ENCODE measurements at places on chromosomes 7 and 10.
A peak's percentile ranks its signal among the peaks of the same experiment; 100 is the strongest.

DNA sequence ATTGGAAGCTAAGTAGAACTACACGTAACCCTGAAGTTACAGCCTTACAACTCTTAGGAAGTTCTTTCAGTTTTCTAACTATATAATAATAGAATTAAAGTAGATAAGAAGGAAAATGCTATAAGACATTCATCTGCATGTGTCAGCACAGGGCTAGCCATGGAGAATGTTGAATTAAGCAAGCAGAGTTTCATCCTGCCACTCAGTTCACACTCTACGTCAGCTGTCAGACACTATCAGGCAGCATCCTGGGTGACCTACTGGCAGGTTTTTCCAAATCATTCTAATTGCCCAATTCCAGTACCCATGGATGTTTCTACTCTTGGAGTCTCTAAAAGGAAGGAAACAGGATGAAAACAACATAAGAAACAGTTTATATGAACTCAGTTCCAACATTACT lies 45.0 kb upstream of the LRRTM3 start:
- no peak for DNase-seq

DNA sequence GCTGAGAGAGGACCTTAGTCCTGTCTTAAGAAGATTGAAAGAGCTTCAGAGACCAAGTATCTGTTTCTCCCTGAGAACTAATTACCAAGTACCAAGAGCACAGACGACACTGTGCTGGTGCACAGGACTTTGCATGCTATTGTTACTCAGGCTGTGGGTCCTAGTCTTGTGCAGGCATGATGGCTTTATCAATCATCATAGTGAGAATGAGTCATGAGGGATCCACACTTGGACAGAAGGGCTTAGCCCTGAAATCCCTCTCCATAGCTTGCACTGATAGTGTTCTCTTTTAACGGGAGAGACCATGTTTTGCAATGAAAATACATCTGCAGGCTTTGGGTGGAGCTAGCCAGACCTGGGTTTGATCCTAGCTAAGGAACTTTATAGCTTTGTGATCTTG lies 93.3 kb downstream of the SORCS3 start:
- no peak for DNase-seq

GRCh38 chr10:113997428-113997827 lies 46.2 kb upstream of the ADRB1 start:
- DNase-seq, result no peak

GRCh38 chr7:16697507-16698199 lies 51.7 kb downstream of the BZW2 start:
- DNase-seq, result no peak

DNA sequence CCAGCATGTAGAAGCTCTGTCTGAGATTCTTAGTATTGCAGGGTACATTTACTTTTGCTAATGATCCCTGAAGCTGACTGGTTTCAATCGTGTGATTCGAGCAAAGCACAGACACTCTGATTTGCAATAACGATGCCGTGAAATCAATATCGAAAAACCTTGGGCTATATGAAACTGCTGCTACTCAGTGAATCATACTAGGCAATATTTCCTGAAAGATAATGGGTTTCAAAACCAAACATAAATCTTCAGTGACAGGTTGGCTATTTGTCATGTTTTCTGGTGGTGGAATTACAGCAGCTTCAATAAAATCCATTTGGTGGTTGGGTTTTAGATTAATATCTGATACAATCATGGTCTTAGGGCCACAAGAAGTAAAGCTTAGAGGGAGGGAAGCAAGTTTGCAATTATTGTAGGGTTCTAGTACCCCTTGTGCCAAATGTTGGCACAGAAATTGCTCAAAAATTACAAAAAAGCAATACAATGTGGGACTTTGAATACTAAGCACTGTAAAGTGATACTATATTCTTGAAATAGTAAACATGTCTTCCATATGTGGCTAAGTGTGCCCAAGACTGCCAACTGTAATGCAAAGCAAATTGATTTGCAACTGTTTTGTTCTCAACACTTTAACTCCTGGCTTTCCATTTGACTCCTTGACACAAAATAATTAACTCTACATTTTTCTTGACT lies 112.4 kb upstream of the JAZF1 start:
- DNase-seq, result no peak

DNA sequence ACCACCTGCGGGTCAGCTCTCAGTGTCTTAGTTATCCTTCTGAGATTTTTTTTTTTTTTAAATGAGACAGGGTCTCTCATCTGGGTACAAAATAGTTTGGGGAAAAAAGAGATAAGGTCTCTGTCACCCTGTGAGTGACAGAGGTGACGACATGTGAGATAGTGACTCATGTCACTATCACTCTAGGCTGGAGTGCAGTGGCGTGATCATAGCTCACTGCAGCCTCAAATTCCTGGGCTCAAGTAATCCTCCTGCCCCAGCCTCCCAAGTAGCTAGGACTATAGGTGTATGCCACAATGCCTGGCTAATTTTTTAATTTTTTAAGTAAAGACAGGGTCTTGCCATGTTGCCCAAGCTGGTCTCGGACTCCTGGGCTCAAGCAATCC lies 10.4 kb downstream of the BLVRA start:
- DNase-seq, result no peak

- DNase-seq, result no peak
Observed at GRCh38 chr10:51544933-51545332, 154.5 kb downstream of the CSTF2T start.

DNA sequence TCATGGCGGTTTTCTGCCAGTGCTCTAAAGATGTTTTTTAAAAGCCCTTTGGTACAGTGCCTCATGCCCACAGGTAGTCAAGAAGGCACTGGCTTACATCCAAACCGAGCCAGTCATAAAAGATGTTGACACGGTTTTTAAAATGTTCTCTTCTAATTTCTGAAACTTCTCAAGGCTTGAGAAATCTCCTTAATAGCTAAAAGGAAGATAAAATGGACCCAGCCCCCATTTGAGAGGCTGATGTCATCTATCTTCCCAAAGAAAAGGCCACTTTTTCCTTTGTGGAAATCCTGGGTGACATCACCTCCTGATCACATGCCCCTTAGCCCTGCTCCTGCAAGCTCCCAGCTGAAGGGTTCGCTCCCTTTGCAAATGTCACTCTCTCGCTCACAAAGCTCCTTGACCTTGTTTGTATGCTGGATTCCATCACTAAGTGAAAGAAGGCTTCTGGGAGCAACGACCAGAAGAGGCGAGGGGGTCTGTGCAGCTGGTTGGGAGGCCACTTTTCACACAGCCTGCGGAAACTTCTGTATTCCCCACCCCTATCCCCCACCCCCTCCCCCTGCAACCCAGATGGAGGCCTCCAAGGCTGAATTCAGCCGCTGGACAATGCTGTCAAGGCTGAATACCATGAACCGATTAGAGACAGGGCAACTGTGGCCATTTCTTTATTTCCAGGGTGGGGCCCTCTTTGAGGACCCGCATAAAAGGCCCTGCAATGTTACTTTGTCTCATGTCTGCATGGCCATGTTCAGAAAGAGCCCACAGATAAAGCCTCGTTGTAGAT lies 122.8 kb downstream of the CUBN start:
- DNase-seq, result no peak

GRCh38 chr10:75398200-75398691 lies 3.3 kb downstream of the ZNF503 start:
- no peak for DNase-seq

- no peak for DNase-seq
Observed at GRCh38 chr10:6973899-6974298, 393.8 kb upstream of the PRKCQ start.

DNA sequence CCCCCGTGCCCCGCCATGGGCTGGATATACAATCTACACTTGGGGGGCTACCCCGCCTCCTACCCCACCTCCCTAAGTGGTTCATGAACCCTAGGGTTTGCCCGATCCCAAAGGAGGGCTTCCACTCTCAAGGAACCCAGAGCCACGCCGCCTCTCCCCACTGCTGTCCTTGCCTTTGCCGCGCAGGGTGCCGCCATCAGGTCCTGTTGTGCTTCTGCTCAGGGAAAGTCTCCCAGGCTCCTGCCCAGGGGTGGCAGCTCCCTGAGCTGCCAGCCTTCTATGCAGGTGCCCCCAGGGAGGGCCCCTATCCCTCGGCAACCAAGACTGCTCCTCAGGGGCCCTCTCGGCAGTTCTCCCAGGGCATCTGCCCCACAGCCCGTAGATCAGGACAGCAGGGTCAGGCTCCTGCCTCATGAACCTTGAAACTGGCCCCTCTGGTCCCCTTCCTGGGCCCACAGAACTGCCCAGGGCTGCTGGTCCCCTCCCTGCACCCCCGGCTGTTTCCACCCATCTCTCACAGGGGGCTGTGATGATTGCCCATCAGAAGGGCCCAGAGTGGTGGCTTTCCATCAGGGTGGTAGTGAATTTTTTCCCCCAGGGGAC lies 13.0 kb upstream of the PCBD1 start:
- no peak for DNase-seq

DNA sequence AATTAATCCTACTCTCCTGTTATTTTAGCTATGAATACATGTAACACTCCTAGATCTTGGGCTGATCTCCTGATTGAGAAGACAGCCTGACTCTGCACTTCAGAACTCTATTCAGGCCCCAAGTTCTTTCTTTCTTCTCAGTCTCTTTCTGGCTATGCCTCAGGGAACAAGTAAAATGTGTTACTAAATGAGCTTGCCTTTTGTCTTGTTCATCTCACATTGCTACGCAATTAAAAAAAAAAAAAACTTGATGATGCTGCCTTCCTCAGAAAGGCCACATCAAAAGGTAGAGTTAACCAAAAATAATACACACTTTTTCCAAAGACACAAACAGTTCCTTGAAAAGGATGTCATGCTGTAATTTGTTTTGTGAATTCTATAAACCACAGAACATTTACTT lies 258.1 kb downstream of the TWIST1 start:
- DNase-seq, result no peak

GRCh38 chr10:72889391-72889831 lies 4.1 kb upstream of the OIT3 start:
- DNase-seq, result no peak

- DNase-seq, result no peak
Observed at GRCh38 chr10:9450801-9451200, 1396.3 kb downstream of the GATA3 start.

DNA sequence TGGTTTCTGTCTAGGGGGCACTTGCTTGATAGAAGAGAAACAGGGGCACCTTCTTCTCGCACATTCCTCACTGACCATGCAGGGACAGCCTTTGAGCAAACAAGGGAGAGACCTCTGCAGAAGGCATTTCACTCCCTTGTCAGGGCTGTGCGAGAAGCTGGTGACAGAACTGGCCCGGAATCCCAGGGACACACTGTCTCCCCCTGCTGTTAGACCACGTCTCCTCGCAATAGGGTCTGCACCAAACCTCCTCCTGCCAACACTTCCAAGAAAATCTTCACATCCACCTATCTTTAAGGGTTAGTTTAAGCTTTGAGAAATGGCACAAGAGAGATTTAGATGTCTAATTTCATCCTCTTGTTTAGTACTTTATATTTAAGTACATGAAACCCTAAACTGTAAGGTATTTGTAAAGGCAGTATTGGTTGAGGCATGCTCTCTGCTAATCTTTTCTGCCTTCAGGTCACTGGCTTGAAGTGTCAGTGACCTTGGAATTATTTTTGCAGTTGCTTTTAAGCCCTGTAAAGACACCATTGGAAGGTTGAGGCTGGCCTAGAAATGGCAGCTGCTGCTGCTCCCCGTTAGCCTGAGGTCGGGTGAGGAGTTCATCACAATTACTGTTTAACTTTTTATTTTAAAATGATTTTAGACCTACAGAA lies 37.0 kb downstream of the RBM20 start:
- DNase-seq, result no peak

DNA sequence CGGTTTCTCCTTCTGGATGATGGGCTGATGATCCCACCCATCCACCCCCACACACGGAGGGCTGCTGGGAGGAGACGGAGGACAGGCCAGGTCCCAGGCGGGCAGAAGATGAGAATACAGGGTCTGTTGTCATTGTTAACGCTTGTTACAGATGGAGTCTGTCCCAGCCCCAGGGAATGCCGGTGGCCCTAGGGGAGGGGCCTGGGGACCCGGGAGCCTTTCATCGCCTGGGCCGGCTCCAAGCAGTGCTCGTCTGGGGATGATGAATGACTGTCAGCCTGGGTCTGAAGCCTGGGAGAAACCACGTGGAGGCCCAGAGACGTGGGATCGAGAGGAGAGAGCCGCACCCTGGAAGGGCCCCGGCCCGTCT lies 69.2 kb downstream of the UNCX start:
- no peak for DNase-seq

GRCh38 chr7:130360518-130360917 lies 15.9 kb downstream of the CPA5 start:
- peak; percentile 3 for DNase-seq

- DNase-seq, result no peak
Observed at GRCh38 chr10:133236401-133237240, 1.0 kb upstream of the VENTX start.

- no peak for DNase-seq
Observed at GRCh38 chr7:106681815-106682495, 21.0 kb upstream of the CCDC71L start.

- DNase-seq, result no peak
Observed at GRCh38 chr7:5679048-5679812, 102.2 kb downstream of the RNF216 start.

DNA sequence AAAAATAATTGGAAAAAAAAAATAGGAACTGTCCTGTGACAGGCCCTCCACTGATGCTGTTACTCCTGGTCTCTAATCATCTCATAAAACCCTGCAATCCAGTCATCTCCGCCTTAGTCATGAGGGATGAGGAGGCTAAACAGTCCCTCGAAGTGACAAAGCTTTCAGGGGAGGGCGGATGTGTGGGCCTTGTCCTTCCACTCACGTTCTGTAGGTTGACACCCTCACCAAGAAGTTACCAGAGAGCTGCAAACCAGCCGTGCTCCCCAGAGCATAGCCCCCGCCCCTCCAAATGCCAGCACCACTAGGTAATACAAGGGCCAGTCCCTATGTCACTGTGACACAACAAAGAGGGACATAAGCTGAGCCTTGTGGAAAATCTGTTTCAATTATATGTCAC lies 11.9 kb downstream of the COBL start:
- peak; percentile 71 for DNase-seq

GRCh38 chr7:49878627-49879026 lies 105.2 kb downstream of the VWC2 start:
- no peak for DNase-seq

- DNase-seq, result no peak
Observed at GRCh38 chr7:18425838-18426445, 69.6 kb upstream of the HDAC9 start.

GRCh38 chr10:98030093-98030821 lies at the start of gene CRTAC1:
Gene CRTAC1 (minus strand): TSS chr10:98030621. CDS start chr10:98030472, 149 bp downstream.
- DNase-seq, result no peak

DNA sequence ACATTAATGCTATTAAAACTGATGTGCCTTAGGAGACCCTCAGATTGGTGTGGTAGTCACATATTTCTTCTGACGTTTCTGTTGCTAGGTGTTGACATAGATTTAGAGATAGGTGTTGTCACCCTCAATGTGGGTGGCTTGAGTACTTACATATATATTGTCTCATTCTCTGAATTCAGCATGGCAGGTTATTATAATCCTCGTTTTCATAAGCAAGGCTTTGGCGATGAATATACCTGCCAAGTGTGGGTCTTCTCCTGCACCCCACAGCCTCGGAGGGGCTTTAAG lies 7.0 kb downstream of the FBH1 start:
- no peak for DNase-seq

- no peak for DNase-seq
Observed at GRCh38 chr7:74006451-74007241, 21.3 kb upstream of the ELN start.

All from cardiac septum (tissue), 1 donor.